NCI-H1694 treated with DMSO at 0.1 percent for 48 hours (cell line): ENCODE measurements at places on chromosomes 16 and 17.

GRCh38 chr16:4315186-4316107, at the start of gene GLIS2:
Gene GLIS2, plus strand, starts transcription at chr16:4316067. Its CDS starts 16,214 bp downstream, at chr16:4332281.
- DNase-seq = no peak

DNA sequence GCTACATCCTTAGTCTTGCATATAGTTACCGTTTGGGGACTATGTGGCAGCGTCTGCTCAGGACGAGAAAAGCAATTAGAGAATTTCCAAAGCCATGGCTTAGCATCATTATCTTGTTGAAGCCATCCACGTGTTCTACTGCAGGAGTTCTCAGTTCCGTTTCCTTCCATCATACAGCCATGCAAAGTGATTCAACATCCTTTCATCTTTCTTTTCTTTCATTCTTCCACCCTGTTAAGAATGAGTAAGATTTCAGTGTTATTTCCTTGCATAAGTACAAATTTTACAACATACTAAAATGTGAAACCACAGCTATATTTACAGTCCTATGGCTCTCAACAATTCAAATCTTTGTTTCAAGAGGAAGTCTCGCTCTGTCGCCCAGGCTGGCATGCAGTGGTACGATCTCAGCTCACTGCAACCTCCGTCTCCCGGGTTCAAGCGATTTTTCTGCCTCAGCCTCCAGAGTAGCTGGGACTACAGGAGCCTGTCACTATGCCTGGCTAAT, 3.8 kb downstream of the MARF1 start:
- DNase-seq = no peak

DNA sequence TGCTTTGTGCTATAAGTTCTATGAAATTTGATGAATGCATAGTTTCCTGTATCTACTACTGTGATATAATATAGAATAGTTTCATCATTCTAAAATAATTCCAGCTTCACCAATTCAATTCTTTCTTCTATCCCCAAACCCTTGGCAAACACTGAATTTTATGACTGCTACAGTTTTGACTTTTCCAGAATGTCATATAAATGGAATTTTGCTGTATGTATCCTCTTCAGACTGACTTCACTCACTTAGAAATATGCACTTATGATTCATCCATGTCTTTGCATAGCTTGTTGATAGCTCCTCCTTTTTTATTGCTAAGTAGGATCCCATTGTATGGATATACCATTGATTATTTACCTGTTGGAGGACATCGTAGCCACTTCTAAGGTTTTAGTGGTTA, 89.1 kb upstream of the HS3ST3A1 start:
- DNase-seq = no peak

- no peak for DNase-seq
These were observed 82.9 kb upstream of the RCVRN start for GRCh38 chr17:9987779-9988585.

GRCh38 chr16:16148755-16149154, 74.5 kb downstream of the ABCC6 start:
- no peak for DNase-seq

- peak; percentile 73 for DNase-seq
These were observed 15.4 kb upstream of the ZNF287 start for GRCh38 chr17:16584273-16584995.

- DNase-seq = no peak
These were observed 11.3 kb upstream of the PHOSPHO1 start for GRCh38 chr17:49241692-49242397.

GRCh38 chr16:590815-591200, 942 bp downstream of the RAB40C start:
- no peak for DNase-seq

GRCh38 chr17:27241346-27241946, 52.5 kb upstream of the WSB1 start:
- DNase-seq = no peak

GRCh38 chr16:13150181-13150885, 248.9 kb downstream of the SHISA9 start:
- DNase-seq = no peak

DNA sequence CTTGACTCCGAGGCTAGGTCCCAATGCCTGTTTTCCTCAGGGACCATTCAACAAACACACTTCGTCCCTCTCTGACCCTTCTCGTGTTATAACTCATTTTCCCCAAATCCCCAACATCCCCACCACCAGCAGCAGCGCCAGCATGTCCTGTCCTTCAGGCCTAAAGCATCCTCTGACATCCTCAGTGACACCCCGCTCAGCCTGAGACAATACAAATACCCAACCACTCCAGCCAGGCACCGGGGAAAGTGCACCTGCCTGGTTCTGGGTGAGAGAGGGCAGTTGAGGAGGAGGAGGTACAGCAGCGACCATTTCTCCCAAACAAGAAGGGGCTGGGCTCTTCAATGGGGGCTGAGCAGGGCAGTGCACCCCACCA, 4.7 kb downstream of the MNT start:
- no peak for DNase-seq

DNA sequence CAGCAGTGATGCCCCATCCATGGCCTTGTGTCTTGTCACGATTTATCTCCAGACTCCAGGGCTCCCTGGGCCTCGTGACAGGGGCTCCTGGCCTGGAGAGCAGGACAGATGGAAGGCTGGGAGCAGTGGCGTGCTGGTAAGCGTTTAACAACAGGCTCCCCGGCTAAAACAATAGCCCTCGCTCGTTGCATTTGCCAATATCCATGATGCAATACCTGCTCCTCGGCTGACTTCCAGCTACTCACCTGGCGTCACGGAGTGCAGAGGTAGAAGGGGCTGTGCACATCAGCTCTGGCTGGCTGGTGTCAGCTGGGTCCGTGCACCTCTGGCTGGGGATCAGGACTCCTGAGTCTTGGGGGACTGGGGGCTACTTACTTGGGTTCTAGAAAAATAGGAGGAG, 1.5 kb upstream of the BICDL2 start:
- DNase-seq = no peak

DNA sequence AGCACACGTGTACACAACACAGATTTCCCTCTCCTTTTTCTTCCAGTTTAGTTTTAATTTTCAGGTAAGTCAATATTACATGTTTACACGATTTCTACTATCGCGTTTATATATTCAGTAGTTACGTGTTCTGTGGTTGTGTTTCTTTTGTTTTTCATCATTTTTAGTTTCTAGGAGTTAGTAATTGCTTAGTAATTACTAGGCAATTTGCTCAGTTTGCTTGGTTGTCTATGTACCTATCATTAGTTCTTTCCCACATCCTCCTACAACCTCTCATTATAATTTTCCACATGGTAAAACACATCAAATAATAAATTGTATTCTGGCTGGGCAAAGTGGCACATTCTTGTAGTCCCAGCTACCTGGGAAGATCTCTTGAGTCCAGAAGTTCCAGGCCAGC, 24.6 kb upstream of the GUCY2D start:
- DNase-seq = no peak

- no peak for DNase-seq
These were observed 119.1 kb downstream of the CCDC182 start for GRCh38 chr17:57625957-57626356.

- DNase-seq = no peak
These were observed 18.1 kb downstream of the TNFRSF13B start for GRCh38 chr17:16953841-16954240.

- DNase-seq = no peak
These were observed 247.4 kb downstream of the SHISA9 start for GRCh38 chr16:13148836-13149235.

GRCh38 chr16:85571813-85572619, 41.1 kb upstream of the GSE1 start:
- DNase-seq = no peak

GRCh38 chr16:77686385-77686784, 35.9 kb upstream of the NUDT7 start:
- no peak for DNase-seq

- no peak for DNase-seq
These were observed 290 bp downstream of the TOB1 start for GRCh38 chr17:50865868-50866260.

DNA sequence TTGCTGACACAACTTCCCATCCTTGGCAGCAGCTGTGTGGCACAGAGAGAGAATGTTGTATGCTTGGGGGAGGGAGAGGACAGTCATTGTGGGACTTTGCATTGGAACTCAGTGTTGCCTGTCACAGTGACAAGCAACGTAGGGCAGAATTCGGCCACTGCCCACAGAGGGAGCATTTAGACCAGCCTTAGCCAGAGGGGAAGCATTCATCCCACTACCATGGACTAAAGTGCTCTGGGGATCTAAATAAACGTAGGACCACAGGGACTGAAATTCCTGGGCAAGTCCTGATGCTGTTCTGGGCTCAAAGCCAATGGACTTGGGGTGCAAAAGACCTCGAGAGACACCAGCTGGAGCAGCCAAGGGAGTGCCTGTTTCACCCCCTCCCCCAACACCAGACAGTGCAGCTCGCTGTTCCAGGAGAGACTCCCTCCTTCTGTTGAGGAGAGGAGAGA, 44.9 kb downstream of the ABCA8 start:
- DNase-seq = peak; percentile 91

GRCh38 chr16:88306860-88307545, 75.8 kb upstream of the ZNF469 start:
- no peak for DNase-seq

DNA sequence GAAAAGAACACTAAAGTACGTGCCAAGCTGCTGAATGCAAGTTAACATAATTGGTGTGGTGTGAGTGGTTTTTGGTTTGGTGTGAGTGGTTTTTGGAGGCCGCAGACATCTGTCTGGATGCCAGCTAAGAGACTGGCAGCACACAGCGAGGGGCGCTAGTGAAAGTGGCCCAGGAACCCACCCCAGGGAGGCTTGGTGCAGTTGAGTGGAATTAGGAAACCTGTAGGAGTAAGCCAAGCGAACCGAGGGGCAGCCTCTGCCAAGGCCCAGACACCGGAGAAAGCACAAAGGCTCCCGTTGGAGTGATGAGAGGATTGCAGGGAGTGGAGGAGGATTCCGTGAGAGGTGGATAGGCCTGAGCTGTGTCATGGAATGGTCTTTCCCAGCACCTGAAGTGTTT, 24.6 kb upstream of the SLC5A11 start:
- DNase-seq = no peak

DNA sequence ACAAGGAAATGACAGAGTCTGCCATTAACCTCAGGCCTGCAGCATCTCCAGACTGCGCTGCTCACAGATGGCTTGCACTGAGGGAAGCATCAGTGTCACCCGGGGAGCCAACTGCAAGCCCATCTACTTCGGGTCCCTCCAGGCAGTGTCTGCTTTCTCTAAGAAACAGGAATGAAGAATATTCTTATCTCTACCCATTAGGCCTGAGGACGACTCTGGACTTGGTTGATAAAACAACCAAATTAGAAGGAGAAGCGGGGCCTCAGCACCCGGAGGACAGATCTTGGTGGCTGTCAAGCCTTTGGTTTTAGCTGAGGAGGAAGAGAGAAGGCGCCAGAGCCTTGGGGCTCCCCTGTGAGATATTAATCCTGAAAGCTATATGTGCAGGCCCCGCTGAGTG, 19.5 kb upstream of the MGAT5B start:
- DNase-seq = no peak

DNA sequence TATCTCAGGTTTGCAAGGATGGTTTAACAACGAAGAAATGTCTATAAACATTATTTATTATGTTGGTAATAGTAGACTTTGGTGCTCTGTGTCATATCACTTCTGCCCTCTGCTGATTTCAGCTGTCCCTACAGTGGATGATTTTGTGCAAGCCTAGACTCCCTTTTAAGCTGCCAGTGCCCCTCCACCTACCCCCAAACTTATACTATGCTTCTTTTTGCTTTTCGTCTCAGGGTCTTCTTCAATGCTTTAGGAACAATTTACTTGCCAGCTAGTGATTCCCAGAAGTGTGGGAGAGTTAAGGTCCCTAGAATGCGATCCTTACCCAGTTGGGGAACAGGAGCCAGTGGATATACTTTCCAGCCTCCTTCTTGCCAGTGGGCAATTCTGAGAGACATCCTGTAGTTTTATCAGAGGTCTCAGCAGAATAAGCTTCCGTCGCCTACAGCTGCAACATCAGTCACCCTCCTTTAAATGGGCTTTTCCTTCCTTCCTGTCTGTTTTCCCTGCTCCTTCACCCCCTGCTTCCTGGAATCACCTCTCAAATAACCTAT, 4.1 kb downstream of the ICAM2 start:
- no peak for DNase-seq

GRCh38 chr17:50279181-50279526, 4.9 kb downstream of the TMEM92 start:
- DNase-seq = no peak

GRCh38 chr17:72609501-72609900, 483.0 kb downstream of the SLC39A11 start:
- DNase-seq = no peak

GRCh38 chr16:2292221-2292620, 24.3 kb upstream of the RNPS1 start:
- no peak for DNase-seq

GRCh38 chr17:49926886-49927285, 42.1 kb upstream of the DLX4 start:
- DNase-seq = no peak

GRCh38 chr16:48687421-48688038, 77.5 kb upstream of the N4BP1 start:
- DNase-seq = peak; percentile 49

GRCh38 chr16:3022208-3022683, 1.5 kb downstream of the HCFC1R1 start:
- DNase-seq = no peak

DNA sequence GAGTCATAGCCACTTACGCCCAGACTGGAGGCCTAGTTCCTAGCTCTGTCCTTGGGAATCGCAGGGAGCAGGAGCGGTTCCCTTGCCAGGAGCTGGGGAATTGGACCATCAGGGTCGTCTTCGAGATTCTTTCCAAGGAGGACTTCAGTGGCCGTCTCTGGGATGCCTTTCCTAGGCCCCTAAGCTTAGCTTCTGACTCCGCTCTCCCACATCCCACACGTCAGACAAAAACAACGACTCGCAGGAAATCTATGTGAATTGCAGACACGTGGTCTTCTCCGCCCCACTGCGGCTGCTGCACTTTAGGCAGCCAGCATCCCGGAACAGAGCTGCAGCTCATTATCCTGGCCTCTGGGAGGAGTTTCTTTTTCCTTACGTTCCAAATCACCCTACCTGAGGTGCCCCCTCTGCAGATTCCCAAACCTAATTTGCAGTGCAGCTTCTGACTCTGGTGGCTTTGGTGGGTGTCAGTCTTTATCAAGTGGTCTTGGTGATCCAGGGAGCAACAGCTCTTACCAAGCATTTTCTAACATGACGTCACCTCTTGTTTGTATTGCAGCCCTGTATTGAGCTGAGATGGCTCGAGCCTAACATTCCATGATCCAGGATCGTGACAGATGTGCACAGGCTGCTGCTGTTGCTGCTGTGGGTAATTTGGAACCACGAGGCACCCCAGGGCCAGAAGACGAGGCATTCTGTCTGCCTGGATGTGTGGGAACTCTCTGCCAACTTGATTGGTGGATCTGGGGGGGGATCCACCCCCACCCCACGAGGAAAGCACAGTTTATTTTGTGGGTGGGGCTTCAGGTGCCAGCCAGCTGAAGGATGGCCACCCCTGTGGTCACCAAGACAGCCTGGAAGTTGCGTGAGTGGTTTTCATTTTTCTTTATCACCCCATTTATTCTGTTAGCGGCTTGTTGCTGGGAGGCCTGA, 1.1 kb downstream of the KATNB1 start:
- peak; percentile 20 for DNase-seq
